Stimulated activated CD8-positive, alpha-beta memory T cell treated with anti-CD3 and anti-CD28 coated beads, Interleukin-2, amount 100 ng/mL, for 1 hour (primary cell): ENCODE measurements at places on chromosomes 12 and 14.

GRCh38 chr12:92570056-92570753, 132.6 kb upstream of the PLEKHG7 start:
- no peak for DNase-seq

DNA sequence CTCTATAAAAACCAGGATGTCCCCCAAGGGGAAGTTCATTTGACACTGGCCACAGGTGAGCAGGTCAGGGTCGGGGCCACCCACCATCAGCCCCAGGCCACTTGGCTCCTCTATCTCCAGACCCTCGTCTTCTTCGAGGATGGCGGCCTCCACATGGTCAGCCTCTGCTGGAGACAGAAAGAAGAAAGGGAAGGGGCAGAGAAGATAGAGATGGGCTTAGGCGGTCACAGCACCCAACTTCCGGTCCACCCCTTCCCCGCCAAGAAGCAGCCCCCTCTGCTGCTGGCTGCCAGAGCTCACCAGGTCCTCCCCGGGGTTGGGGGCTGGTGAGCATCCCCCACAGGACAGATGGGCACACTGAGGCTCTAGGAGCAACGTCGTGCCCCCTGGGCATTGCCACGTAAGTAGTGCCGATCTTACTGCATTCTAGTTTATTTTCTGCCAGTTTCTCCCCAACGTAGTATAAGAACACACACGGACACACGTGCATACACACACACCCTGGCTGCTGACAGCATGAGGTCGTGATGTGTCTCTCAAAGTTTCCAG, 14.2 kb downstream of the BCL11B start:
- DNase-seq: no peak

GRCh38 chr12:6041891-6042290, 82.6 kb downstream of the VWF start:
- DNase-seq: no peak

- no peak for DNase-seq
Measured at GRCh38 chr14:63508033-63508432, 35.1 kb downstream of the PPP2R5E start.
